ENCODE measurements at places on chromosomes 3 and 15.

DNA sequence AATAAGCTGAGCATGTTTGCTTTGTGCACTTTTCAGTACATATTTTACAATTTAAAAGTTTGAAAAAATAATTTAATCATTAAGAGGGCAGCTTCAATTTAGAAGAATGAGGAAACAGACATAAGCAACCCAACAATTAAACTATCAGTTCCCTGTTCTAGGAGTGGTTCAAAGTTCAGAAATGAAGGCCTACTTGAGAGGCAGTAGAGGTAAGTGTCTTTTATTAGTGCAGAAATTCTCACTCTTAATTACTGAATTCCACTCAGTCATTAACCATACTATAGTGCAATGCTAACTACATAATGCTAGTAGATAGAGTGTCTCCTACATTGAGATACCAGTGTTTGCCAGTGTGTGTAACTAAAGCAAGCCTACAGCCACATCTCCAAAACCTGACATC lies 73.1 kb downstream of the TNIK start:
- DNase-seq, result no peak

- no peak for DNase-seq
Measured at GRCh38 chr3:31184261-31185061, 290.0 kb upstream of the GADL1 start.

- DNase-seq, result no peak
Measured at GRCh38 chr3:186772701-186773417, 10.5 kb upstream of the EIF4A2 start.

GRCh38 chr3:64408770-64409169 lies 183.5 kb upstream of the PRICKLE2 start:
- no peak for DNase-seq

DNA sequence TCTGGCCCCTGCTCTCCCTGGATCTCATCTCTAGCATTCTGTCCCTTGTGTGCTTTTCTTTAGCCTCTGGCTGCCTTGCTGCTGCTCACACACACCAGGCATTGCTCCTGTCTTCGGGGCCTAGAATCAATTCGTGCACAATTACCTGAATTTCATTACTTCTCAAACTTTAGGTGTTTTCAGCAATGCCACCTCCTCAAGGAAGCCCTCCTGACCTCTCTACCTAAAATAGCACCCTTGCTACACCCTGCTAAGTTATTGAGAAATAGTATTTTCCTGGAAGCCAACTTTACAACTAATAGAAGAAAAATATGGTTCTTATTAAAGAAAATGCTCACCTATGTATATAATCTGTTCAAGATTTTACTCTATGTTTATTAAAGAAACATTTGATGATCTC lies 40.4 kb downstream of the CP start:
- no peak for DNase-seq

- DNase-seq, result no peak
Measured at GRCh38 chr15:68385240-68385561, 46.8 kb downstream of the ITGA11 start.

GRCh38 chr15:40104296-40104864 lies 4.3 kb downstream of the BMF start:
- DNase-seq, result no peak

DNA sequence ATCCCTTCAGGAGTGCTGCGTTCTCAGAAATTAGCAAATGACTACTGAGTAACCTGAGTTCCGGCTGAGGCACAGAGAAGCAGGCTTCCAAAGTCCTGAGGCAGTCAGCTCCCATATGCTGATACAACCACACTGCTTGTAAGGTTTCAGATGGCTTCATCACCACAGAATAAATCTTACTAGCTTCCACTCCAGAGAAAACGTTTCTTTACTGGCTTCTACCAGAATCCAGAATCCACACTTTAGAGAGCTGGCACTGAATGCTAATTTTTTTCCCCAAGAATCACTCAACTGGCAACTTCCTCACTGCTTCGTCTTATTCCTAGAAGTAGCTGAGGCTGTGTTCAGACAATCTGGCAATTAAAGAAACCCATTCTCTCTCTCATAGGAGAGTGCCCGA lies 21.4 kb downstream of the TAMM41 start:
- no peak for DNase-seq

DNA sequence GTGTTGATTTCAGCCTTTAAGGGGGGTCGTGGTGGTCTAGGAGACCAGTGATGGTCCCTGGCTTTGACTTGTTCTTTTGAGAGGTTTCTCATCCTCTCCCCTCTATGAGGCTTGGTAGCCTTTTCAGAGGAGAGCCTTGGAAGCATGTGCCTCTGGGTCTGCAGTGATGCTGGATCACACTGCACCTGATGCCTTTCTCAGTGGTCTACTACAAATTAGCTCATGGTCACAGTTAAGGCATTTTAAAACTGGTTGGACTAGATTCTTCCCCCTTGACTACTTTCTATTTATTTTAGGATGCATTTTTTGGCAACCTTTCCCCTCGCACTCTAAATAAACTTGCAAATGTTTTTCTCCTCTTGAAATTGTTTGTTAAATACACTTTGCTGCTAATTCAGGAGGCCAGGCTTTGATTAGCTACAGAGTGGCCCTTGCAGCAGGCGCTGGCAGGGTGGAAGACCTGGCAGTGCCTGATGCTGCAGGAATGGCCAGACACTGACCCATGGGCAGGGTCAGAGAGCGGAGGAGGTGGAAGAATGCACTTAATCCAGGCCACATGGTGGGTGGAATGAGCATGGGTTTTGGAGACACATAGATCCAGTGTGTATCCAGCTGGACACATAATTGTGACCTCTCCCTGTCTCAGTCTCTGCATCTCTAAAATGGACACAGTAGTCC lies 318.8 kb upstream of the CTDSPL start:
- no peak for DNase-seq

DNA sequence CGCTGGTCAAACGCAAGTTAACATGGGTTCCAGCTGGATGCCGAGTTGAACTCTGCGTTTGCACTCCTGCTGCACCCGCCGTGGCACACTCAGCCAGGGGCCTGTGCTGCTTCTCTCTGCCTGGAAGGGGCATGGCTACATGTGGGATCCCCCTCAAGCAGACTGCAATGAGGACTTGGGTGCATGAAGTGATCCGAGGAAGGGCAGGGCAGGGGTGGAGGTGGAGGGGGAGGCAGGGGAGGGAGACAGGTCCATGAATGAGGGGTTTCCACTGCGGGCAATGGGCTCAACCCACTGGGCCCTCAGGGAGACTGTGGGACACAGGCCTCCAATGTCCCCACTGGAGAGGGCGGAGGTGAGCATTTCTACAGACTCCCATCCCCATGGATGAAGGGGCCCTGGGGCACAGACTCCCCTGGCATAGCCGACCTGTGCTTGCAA lies 141.6 kb upstream of the MEF2A start:
- no peak for DNase-seq

DNA sequence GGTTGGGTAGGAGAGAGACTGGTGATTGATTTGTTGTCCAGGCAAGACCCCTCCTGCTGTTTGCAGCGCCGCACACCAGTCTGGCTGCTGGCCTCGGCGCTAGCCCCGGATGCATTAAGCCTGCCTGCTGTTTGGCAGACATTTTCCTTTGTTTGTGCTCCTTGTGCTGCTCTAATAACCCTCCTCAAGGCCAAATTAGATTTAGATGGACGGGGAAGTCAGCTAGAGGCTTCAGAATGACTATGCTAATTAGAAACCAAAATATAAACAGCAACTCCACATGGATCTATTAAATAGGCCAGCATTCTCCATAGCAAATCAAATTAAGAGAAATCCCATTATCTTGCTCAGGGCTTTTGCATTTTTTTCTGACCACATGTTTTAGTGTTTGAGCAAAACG lies 445.2 kb downstream of the SQOR start:
- no peak for DNase-seq

DNA sequence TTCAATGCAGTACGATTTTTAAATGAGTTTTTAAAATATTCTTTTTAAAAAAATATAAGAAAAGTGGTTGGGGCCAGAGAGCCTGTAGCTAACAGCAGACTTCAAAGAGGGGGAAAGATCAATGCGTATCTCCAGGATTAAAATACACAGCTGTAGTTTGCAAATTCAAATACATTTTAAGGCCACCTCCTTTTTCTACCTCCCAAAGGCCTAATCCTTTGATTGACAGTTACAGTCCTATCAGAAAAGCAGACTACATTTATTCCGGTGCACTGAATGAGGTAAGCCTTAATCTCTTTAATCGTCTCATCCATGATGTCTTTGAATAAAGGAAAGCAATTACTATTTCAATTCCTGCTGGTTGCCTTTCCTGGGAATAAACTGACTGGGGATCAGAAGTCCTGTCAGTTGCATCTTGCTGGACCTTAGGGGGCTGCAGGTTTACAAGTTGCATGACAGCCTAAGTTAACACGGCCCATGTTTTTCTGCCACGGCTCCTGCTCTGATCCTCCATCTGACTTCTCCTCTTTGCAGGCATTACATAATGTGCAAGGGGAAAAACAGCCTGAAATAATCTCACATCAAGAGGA lies 51.7 kb downstream of the CADPS start:
- no peak for DNase-seq

DNA sequence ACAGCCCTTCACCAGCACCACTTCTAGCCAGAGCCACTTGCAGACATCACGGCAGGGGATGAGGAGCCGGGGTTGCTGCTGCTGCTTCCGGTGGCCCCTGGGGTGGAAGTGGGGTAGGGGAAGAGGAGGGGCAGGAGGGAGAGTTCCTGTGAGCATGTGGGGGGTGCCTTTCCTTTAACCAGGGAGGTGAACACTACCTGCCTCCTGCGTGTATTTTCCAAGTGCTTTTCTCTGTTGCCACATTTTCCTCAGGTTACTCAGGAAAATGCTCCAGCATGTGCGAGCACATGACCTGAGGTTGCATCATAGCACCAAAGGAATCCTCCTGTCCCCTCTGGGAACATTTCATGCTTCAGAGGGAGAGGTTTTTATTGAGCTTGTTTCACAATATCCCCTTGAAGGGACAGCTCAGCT lies 12.2 kb upstream of the SACM1L start:
- no peak for DNase-seq

DNA sequence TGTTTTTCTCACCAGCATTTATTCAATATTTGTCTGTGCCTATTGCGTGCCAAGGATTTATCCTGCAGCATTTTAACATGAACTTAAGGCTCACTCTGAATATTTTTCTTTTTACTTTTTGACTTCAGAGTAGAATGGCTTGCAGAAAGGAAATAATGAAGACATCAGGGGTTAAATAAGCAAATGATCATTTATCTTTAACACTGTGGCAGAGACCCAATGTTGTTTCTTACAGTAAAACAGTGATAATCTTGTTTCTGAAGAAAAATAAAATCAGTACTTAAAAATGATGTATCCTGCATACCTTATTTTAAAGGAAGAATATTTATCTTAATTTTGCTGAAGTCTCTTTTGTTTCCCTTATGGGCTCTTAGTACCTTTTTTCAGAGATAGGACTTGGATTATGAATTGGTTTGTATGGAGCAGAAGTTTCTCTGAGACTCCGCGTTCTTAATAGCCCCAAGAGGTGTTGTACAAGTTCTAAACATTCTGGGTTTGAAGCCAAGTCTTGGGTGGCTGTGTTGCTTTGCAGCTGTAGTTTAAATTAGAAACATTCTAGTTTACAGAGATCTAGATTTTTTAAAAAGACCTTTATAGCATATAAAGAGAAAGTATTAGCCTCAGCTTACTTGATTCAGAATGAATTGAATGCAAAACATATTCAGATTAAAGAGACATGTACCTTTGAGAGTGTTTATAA lies 40.5 kb downstream of the COL6A6 start:
- no peak for DNase-seq

DNA sequence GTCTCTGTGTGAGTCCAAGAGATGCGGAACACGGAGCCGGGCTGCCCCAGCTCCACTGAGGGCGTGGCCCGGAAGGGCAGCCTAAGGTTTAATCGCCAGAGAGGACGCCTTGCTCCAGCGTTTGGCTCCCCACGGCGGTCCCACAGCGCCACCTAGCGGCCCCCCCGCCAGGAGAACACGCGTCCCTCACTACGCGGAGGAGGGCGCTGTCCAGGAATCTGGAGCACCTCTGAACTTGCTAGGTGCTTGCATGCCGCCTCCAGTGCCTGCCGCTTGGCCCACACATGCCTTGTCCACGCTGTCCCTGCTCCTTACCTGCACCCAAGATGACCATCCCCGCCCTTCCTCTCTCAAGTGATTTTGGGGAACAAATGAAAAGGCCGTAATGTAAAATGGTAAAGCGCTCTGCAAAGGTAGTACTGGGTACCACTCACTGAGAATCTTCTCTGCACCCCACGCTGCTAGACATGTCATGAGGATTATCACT lies 14.4 kb upstream of the MRPS22 start:
- peak; percentile 28 for DNase-seq
